ENCODE measurements at places on chromosomes 4 and X.
A peak's percentile ranks its signal among the peaks of the same experiment; 100 is the strongest.

DNA sequence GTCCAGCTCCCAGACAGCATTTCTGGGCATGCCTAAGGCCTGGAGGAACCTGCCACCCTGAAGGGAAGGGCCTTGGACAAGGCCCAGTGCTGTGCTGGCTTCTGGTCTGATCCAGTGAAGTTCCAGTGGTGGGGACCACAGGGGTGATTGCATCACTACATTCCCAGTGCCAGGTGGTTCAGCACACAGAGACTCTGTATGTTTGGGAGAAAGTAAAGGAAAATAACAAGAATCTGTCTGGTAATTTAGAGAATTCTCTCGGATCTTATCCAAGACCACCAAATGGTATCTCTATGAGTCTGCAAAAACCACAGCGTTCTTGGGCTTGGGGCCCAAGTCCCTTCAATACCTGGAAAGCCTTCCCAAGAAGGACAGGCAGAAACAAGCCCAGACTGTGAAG, 131.8 kb upstream of the MAD2L1 start:
- DNase-seq, result no peak

- no peak for DNase-seq
Observed at GRCh38 chr4:13328591-13328990, 155.5 kb downstream of the RAB28 start.

- no peak for DNase-seq
Observed at GRCh38 chr4:18981234-18981615, 959.7 kb upstream of the LCORL start.

DNA sequence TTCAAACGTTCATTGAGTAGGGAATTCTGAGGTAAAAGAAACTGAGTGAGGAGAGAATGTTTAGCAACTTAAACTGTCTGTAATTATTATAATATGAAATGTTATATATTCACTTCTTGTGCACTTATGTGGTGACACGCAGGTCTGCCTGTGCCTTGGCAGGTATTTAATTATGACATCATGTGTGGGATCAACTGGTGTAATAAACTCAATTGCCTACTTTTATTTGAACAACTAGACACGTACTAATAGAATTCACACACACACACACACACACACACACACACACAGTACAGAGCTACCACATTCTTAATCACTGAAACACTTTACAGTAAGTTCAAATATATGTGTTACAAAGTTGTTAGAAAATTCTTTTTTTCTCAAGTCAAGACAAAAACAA, 20.7 kb upstream of the SLC25A31 start:
- no peak for DNase-seq

DNA sequence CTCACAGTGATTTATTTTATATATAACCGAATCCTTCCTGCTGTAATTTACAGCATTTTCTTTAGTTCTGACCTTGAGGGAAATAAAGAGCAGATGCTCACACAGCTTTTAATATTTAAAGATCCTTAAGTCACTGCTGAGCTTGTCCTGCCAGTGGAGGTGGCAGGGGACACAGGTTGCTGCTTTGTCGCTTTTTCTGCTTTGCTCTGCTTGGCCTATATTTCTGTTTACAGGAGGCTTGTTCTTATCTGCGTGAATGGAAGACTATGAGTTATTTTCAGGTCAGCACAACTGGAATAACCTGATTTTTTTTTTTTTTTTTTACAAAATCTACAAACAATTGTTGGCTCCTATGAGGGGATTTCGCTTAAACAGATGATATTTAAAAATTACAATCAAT, 2.3 kb downstream of the TXK start:
- no peak for DNase-seq

- DNase-seq, result no peak
Observed at GRCh38 chr4:148076964-148077363, 345.1 kb downstream of the ARHGAP10 start.

- DNase-seq, result no peak
Observed at GRCh38 chr4:16250661-16251365, 24.5 kb upstream of the TAPT1 start.

- DNase-seq, result no peak
Observed at GRCh38 chr4:150164055-150164454, 85.8 kb downstream of the DCLK2 start.

GRCh38 chr4:139746431-139747171, 81.0 kb downstream of the MGST2 start:
- DNase-seq, result no peak

DNA sequence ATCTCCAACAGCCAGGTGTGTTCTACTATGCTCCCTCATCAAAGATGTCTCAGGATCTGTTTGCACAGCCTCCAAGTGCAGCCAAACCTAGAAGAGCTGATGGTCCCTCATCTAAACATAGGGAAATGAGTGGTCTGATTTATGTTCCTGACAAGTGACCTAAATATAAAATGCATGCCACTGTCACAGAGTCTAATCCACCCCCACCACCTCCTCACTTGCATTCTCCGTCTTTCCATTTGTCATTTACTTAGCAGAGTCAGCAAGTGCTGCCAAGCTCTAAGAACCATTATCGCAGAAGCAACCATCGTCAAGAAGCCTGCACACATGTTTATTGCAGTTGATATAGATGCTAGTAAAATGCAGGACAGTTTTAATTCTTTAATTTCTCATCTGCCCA, 33.1 kb upstream of the VCX3A start:
- DNase-seq, result no peak

DNA sequence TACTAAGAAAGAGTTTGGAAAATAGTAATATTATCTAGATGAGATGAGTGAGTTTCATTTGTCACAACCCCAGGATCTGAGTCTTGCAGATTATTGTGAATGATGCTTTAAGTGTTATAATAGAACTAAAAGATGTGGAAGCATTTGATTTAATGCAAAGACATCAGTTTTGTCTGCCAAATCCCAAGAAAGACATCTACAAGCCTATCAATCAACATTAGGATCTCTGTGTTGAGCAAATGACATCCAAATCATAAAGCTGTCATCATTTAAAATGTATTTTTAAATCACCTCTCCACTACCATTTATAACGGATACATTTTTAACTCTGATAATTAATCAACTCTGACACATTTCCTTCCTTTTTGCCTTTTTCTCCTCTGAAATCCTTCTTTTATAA, 310.8 kb upstream of the SLIT2 start:
- DNase-seq, result no peak

DNA sequence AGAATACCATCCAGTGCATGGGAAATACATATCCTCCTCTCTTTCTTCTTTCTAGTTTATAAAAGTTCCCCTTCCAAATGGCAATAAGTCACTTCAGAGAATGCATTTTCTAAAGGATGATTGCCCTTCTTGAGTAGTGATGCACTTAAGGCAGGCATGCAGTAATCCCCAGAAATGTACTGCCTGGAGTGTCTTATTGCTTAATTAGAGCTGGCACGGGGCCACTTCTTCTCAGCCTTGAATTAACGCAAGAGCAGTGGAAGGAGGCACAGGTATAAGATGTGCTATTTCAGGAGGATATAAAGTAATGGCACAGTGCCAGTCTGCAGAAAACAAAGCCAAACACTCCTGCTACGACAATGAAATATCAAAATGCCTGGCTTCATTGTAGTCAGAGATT, 371.4 kb upstream of the FAM241A start:
- no peak for DNase-seq

DNA sequence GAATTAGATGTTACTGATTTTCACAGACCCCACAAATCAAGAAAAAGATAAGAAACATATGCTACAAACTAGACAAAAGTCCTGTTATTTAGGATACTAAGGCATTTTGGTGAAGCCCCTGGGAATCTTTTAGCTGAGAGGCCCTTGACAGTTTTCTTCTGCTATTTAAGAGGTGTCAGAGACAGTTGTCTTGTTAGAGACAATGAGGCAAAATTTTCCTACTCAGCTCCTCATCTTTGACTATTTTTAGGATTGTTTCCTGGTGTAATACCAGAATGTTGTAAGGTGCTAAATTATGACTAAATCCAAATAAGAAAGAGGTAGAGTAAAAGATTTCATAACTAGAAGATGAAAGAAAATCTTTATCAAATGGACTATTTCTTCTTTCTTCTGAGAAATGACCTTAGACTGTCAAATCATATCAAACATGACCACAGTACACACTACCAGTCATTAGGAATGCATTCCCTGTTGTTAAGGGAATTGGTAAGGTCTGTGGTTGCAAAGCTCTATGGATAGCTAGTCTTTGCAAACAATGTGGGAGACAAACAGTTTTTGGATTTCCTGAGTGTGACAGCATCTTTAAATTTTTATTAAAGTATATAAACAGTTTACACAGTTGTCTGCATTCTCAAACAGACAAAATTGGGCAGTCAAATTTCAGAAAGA, 926.1 kb downstream of the ADGRL3 start:
- no peak for DNase-seq

DNA sequence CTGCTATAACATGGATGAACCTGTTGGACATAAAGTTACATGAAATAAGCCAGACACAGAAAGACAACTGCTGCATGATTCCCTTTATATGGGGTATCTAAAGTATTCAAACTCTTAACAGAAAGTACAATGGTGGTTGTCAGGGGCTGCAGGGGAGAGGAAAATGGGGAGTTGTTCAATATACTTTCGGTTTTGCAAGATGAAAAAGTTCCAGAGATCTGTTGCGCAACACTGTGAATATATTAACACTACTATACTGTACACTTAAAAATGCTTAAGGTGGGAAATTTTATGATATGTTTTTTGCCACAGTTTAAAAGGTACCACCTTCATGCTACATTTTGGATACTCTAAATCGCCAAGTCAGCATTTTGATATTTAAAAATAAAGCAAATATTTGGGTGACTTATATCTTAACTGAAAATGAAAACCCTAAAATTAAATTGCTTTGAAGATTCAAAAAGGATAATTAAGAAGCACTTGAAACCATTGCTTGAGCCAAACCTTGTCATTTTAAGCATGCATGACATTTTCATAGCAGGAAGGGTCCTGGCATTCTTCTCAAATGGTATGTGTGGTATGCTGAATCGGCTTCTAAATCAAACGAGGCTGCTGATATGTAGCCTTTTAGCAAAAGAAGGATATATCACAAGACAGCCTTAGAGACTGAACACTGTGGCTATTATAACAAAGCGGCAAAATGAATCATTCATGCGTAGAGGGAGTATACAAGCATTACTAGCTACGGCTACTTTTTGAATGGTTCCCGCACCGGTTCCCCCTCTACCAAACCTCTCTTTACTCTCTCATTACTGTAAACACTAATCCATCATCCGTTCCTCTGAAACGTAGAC, 607.1 kb upstream of the DIPK2B start:
- peak; percentile 50 for DNase-seq

DNA sequence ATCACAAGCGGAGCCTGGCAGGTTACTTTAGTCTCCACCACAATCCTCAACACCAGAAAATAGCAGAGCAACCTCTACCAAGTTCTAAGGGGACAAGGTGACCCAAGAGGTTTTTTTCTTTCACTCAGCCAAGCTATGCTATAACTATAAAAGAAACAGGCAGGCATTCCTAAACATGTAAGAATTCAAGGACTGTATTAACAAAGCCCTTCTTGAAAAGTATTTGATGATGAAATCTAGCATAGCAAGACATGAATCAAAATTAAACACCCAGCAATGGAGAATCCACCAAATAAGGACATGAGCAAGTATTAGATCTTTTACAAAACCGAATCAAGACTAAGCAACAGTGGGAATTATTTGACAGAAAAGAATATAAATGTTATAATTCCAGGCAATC, 25.7 kb upstream of the C1QTNF7 start:
- DNase-seq, result no peak
